Cardiac fibroblast (primary cell): ENCODE measurements at places on chromosomes 11 and 22.

DNA sequence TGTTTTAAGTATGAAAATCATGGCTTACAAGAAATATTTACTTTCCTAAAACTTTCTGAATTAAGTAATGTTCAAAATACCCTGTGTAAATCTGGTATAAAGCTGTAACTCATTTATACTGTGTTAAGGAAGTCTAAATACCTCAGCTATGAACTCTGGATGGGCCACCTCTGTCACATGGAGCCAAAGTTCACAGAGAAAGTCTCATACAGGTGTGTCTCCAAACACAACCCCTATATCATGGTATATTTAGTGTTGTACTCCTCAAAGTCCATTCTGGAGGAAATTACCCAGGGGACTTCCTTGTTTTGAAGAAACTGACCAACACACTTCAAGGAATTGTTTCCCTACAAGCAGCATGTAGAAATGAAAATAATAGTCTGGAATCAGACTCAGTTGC, 909.2 kb upstream of the TENM4 start:
- DNase-seq = no peak

- DNase-seq = peak; percentile 26
Measured at GRCh38 chr11:15968461-15969130, 387.8 kb downstream of the SOX6 start.

DNA sequence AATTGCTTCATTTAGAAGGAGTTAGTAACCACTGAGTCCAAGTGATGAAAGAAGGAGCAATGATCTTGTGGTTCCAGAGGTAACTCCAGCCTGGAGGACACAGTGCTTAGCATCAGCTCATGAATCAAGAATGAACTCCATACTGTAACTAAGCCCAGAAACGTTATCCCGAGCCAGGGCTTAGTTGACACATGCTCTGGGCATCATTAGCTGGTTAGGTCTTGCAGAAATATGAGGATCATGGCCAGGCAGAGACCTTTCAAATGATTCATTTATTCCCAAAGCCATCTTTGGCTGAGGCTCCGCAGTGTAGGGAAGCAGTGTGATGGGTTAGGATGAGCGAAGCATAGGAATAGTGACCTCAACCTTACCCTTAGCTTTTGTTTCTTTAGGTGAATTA, 277.4 kb downstream of the FAM76B start:
- peak; percentile 72 for DNase-seq

GRCh38 chr11:102840018-102840417, 3.4 kb downstream of the MMP3 start:
- DNase-seq = no peak

DNA sequence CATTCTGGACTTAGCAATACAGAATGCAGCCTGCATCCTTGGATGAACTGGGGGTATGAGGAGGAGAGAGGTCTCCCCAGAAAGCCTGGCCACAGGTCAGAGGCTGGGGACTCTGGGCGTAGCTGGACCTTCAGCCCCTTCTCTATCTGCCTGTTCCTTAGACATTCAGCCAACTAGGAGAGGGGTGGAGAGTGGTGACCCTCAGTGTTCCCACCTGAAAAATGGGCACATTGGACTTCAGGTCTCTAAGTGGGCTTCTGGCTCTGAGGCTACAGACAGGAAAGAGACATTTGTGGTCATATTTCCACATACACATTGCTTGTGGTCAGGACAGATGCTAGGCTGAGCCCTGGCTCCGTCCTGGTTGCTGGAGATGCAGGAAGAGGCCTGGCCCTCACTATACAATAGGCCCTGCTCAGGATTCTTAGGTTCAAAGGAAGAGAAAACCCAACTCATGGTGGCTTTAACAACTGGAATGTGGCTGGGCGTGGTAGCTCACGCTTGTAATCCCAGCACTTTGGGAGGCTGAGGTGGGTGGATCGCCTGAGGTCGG, 30.1 kb upstream of the CBX7 start:
- peak; percentile 62 for DNase-seq
